H7 (cell line): ENCODE measurements at places on chromosomes 3 and 15.

GRCh38 chr3:36302158-36302509 is 78.2 kb upstream of the STAC start:
- no peak for DNase-seq

DNA sequence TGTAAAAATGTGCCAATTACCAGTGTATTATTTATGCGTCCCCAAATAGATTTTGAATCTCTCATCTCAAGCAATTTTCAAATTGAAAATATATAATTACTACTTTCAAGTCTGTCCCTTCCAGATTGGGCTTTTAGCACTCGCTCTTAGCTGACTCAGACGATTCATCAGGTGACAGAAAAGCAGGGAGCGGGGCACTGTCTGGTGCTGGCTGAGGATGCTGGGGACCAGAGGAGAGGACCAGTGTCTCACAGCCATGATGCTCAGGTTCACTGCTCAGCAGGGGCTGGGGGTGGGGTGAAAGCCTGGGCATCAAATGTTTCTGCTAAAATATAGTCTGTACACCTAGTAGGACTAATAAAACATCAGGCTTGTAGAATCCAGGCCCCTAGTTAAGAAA is 199.9 kb downstream of the GABRG3 start:
- no peak for DNase-seq

GRCh38 chr3:149085828-149086231 is 503 bp downstream of the HLTF start:
- DNase-seq, result no peak

- no peak for DNase-seq
Observed at GRCh38 chr15:46892621-46893160, 824.6 kb upstream of the SEMA6D start.

- DNase-seq, result no peak
Observed at GRCh38 chr15:61893146-61893545, 167.1 kb downstream of the VPS13C start.

DNA sequence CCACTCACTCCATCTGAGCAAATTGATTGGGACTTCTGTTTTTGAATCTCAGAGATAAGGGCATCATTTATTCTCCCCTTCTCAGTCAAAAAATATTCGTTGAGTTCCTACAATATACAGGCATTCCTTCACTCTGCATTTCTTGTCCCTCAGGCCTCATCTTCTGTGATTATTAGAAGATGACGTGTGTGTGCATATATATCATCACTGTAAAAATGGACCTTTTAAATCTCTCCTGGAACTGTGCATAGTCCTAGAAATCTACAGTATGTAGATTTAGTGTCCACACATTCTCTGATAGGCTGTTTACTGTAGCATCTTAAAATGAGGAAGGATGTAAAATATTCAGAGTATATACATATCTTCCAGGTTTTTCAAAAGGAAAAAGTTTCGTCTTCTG is 43.2 kb upstream of the PLXNA1 start:
- no peak for DNase-seq

DNA sequence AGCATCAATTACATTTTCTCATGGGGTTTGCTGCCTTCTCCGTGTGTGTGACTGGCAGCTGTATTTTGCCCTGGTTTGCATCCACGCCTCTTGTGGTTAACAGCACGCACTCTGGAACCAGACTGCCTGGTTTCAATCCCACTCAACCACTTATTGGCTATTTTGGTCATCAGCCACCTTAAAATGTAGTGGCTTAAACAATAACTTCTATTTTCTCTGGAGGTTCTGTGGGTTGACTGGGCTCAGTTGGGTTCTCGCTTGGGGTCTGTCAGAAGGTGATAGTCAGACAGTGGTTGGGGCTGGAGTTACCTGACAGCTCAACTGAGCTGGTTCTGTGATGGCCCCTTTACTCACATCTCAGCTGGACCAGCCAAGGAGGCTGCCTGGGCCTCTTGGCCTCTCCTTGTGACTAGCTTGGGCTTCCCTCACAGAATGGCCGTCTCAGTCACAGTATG is 36.8 kb downstream of the EHD4 start:
- no peak for DNase-seq

DNA sequence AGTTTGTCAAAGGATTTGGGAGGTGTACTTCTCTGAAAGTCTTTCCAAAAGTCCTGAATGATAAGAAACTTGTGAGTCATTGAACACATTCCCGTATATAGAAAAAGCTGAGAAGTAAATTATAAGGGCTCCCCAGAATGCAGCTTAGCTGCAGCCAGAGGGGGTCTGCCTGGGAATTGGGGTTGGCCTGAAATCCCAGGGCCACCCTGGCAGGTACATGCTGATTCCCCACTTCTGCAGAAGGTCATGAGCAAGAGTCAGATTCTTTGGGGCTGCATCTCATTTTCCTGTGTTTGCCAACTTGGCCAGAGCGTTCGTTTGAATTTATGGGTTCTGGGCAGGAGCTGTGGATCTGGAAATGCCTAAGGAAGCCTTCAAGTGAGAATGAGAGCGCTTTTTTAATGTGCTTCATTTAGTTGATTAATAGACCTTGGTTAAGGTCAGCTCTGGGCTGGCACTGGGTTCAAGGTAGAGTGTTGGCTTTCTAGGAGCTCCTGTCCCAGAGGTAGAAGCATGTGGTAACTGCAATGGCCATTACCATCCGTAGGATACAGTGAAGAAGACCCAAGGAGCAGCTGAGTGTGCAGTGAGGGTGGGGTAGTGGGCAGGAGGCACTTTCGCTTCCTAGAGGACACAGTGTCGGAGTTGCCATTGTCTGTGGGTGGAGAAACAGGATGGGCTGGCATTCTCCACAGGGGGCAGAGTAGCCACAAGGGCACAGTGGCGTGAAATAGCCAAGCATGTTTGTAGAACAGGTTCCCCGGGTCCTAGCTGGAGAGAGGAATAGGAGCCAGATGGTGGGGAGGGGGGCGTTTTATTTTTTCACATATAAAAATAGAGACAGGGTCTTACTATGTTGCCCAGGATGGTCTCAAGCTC is 3.2 kb downstream of the SLC6A6 start:
- no peak for DNase-seq

DNA sequence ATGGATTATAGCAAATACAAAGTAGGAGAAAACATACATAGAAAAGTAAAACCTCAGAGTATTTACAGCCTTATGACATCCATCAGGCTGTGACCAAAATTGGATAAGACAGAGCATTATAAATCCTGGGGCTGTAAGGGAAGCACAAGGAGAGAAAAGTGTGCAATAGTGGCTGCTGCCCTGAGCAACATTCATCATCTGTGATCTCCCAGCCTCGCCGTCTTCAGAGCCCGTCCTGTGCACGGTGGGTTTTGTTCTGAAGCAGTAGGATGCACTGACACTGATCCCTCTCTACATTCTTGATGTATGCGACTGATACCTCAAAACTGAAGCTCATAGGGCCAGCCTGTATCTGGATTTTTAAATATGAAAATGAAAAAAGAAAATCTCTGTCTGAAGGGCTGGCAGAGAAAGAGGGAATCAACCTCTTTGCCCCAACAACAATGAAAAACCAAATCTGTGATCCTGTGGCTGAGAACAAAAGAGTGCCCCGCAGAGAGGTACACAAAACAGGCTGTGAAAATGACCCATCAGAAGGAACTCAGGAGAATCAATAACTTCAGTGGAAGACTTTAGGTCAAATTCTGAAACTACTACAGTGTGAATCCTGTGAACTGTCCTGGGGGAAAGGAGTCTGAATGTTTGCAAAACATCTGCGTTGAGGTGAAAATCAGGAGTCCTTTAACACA is 8.2 kb upstream of the RTP4 start:
- DNase-seq, result no peak

GRCh38 chr3:66036586-66037148 is 2.1 kb downstream of the MAGI1 start:
- DNase-seq, result peak; percentile 54

DNA sequence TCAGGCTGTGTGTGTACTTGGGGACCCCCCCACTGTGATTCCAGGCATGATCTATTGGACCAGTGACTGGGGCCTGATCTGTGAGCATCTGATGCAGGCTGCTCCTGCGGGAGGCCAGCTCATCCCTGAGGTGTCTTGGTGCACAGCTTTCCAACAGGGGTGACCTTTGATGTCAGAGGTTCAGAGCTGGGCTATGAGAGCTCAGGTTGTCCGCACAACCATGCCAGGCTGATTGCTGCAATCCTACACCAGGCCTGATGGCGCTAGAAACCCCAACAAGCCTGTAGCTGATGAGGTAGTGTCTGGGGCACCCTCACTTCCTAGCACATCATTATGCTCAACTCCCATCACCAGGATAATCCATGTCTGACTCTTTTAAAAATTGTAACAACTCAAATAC is 56.1 kb upstream of the CACNA2D3 start:
- no peak for DNase-seq

GRCh38 chr3:120196333-120196732 is 88.7 kb downstream of the GPR156 start:
- DNase-seq, result no peak

DNA sequence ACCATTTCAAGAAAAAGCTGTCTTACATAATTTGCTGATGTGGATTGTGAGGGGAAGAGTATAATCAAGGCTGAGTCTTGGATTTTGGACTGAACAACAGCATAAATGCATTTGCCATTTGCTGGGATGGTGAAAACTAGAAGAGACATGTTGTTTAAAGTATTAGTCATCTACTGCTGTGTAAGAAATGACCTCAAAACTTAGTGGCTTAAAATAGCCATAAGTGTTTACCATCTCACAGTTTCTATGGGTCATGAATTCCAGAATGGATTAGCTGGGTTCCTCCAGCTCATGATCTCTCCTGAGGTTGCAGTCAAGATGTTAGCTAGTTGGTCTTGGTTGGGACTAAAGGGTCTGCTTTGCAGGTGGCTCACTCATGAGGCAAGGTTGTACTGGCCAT is 66.2 kb downstream of the SCN11A start:
- DNase-seq, result no peak

DNA sequence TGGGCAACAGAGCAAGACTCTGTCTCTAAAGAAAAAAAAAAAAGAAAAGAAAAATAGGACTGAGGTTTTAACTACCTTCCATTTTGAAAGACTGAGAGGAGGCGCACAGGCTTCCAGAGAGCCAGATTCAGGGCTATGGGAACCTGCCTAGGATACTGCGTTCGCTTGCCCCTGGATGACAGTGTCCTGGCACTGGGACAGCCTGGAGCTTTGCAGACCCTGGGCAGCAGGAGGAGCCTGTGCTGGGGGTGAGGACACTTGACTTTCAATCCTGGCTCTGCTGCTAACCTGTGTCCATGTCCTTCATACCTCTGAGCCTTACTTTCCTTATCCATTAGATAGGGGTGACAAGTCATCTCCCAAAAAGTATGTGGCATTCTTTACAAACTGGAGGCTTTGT is 31.2 kb downstream of the CD276 start:
- DNase-seq, result no peak

GRCh38 chr3:80543154-80543553 is 775.4 kb upstream of the ROBO1 start:
- DNase-seq, result no peak
